ENCODE measurements at places on chromosomes 11 and 22.
A peak's percentile ranks its signal among the peaks of the same experiment; 100 is the strongest.

- DNase-seq: no peak
These were observed 14.0 kb upstream of the SMIM35 start for GRCh38 chr11:118100691-118101232.

DNA sequence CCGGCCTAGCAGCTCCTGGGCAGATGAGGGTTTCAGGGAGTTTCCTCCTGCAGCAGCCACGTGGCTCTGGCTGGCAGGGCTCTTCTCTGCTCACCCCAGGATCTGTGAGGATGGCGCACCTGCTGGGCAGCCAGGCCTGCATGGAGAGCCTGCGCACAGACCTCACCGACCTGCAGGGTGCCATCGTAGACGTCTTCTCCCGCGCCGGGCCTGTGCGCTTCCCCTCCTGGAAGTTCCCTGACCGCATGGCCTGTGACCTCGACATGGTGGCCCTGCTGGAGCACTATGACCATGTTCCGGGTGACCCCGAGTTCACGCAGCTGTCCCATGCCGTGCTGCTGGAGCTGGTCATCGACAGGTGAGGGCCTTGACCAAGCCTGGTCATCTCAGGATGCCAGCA is 9.1 kb downstream of the CCDC157 start:
- DNase-seq: no peak

DNA sequence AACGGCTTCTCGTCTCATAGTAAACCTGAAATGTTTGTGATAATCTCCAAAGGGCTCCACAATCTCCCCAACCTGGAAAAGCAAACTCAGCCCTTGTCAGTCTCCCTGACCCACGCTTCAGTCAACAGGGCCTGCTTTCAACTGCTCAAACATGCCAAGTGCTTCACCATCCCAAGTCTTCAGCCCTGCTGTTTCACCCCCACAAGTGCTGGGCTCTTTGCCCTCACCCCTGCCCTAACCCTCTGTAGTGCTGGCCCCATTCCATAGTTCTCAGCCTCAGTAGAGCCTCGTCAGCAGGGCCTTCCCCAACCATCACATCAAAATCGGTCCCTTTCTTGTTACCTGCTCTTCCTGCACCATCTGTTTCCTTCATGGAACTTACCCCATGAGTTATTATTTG is 43.4 kb upstream of the NFRKB start:
- DNase-seq: no peak

DNA sequence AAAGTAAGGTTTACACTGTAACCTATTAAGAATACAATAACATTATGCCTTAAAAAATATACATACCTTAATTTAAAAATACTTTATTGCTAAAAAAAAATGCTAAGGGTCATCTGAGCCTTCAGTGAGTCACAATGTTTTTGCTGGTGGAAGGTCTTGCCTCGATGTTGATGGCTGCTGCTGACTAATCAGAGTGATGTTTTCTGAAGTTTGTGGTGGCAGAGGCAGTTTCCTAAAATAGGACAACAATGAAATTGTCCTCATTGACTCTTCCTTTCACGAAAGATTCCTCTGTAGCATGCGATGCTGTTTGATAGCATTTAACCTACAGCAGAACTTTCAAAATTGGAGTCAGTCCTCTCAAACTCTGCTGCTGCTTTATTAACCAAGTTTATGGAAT is 97.6 kb downstream of the FAT3 start:
- DNase-seq: no peak

DNA sequence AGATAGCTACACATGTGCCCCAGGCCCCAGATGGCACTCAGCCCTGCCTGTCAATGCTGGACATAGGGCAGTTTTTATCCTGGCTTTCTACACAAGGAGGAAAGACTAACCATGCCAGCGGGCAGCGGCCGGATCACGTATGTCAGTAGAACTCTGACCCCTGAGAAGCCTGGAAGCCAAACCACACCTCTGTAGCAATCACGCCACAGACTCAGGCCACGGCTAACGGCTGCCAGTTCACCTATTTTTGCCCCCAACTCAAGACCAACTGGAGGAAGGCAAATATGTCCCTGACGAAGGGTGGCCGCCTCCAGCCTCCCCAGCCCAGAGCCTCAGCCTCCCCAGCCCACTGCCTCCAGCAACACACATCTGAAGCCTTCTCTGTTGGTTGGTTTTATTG is 7.2 kb upstream of the CD81 start:
- no peak for DNase-seq

GRCh38 chr22:19663821-19664355 is 50.4 kb upstream of the SEPTIN5 start:
- DNase-seq: no peak

- DNase-seq: no peak
These were observed 27.7 kb downstream of the FAM227A start for GRCh38 chr22:38628444-38628843.

GRCh38 chr11:61293867-61294716 is 1.0 kb downstream of the VWCE start:
- DNase-seq: peak; percentile 44

GRCh38 chr11:126943316-126943715 is 57.3 kb downstream of the KIRREL3 start:
- DNase-seq: no peak

DNA sequence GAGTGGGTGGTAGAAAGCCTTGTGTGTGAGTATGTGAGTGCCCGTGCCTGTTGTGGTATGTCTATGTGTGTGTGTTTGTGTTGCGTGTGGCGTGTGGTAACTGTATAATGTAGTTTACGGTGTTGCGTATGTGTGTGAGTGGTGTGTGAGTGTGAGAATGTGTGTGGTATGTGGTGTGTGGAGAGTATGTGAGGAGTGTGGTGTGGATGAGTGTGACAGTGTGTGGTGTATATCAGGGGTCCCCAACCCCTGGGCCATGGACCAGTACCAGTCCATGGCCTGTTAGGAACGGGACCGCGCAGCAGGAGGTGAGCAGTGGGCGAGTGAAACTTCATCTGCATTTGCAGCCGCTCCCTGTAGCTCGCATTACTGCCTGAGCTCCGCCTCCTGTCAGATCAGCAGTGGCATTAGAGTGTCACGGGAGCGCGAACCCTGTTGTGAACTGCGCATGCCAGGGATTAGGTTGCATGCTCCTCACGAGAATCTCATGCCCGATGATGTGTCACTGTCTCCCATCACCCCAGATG is 5.7 kb downstream of the UPK3A start:
- no peak for DNase-seq

DNA sequence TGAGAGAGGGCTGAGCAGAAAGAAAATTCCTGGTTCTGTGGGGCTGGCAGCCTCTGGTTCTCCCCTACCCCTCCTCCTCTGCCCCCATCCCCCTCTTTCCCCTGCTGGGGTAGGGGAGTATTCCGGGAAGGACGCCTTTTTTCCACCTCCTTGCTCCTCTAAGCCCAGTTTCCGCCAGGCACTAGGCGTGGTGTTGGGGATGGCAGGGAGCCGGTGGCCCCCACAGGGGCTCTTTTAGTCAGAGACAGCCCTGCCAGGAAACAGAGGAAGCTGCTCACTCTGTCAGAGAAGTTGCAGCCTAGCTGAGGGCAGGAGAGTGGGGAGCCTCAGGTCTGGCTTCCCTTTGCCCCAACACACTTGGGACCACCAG is 15.6 kb upstream of the ARHGEF17 start:
- DNase-seq: no peak

DNA sequence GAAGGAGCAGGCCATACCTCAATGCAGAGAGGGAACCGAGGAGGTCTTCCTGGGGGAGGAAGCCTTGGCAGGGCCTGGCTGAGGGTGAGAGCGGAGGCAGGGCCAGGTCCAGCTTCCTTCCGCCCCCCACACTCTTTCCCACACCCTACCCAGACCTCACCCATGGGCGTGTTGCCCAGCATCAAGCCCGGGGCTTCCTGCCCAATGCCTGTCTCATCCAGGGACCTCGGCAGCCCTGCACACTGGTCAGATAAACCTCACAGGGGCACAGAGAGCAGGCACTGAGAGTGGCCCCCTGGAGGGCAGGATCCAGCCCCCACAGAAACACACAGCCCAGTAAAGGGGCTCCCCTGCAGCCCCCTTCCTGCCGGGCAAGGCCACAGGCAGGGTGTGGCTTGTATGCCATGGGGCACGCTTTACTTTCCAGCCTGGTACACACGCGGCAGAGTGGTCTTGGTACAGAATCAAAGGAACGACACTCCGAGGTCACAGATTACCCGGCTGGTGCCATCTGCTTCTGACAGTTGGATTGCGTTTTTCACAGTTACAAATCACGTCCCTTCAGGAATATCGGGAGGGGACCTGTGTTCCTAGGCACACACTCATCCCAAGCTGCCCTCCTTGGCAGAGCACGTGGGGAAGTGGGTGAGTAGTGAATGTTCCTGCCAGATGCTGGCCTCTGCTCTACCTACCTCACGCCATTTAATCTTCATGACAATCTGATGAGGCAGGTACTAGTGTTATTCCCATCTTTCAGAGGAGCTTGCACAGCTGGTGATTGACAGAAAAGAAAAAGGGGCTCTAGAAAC is 20.0 kb upstream of the CD5 start:
- no peak for DNase-seq

- DNase-seq: no peak
These were observed 102.5 kb downstream of the C11orf58 start for GRCh38 chr11:16840951-16841350.

DNA sequence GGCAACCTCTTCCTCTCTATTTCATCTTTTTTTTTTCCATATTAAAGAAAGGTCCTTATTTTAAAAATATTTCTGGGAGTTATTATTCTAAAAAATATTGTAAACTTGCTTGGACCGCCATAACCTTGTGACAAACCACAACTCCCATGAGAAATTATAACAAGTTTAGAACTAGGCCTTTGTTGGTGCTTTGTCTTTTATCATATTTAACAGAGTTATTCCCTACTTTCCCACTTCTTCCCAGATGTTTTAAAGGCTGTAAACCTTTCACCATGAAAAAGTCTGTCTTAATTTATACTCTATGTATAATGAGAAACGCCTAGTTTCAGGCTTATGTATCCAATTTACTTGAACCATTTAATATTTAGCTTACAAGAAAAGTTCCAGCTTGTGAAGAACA is 3.7 kb downstream of the CTSC start:
- DNase-seq: no peak

- no peak for DNase-seq
These were observed 40.5 kb upstream of the OR9Q1 start for GRCh38 chr11:57983191-57983590.

GRCh38 chr22:39943953-39944872 is 16.0 kb upstream of the TMA7B start:
- no peak for DNase-seq

DNA sequence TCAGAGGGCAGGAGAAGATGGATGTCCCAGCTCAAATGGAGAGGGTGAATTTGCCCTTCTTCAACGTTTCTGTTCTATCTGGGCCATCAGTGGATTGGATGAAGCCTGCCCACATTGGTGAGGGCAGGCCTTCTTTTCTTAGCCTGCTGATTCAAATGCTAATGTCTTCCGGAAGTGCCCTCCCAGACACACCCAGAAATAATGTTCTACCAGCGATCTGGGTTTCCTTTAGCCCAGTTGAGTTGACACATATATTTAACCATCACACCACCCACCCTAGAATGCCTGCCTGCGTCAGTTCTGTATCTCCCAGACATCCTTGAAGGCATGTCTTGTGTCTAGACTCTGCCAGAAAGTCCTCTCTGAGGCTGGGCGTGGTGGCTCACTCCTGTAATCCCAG is 34.7 kb downstream of the CACNG2 start:
- no peak for DNase-seq

All from stimulated activated CD8-positive, alpha-beta memory T cell treated with anti-CD3 and anti-CD28 coated beads, Interleukin-4, amount 100 ng/mL, for 4 hours (primary cell).